ENCODE measurements at places on chromosomes 7 and 10. TPM values are rescaled to one million over a fixed set of nuclear protein-coding genes. Genes with fewer than 3 reads are reported as not detected.

GRCh38 chr10:127872871-127873600, 19.7 kb downstream of the CLRN3 start:
- no peak overlapping the region for H3K27ac ChIP-seq
- no peak for DNase-seq
- H3K4me1 ChIP-seq, result no peaks in the 10 kb centered on the region
- H3K36me3 ChIP-seq, result no peaks in the 10 kb centered on the region
- H3K27me3 ChIP-seq, result no peaks in the 10 kb centered on the region

HACD1 gene
- polyA plus RNA-seq, result 23.9 TPM

- DNase-seq, result no peak
- no peak overlapping the region for H3K4me3 ChIP-seq
- H3K27me3 ChIP-seq, result no peaks in the 10 kb centered on the region
- peaks cover 23% of the 10 kb centered on the region for H3K4me1 ChIP-seq
- peak overlapping the region; percentile 92 for H3K27ac ChIP-seq
Observed at GRCh38 chr7:133052401-133052756, 29.5 kb downstream of the CHCHD3 start.

- no peaks in the 10 kb centered on the region for H3K36me3 ChIP-seq
- no peak for DNase-seq
- H3K27ac ChIP-seq, result no peak overlapping the region
- no peaks in the 10 kb centered on the region for H3K27me3 ChIP-seq
- H3K4me3 ChIP-seq, result no peak overlapping the region
Observed at GRCh38 chr10:116756277-116756676, 13.9 kb upstream of the HSPA12A start.

PAX4 gene
- polyA plus RNA-seq, result not detected

DNA sequence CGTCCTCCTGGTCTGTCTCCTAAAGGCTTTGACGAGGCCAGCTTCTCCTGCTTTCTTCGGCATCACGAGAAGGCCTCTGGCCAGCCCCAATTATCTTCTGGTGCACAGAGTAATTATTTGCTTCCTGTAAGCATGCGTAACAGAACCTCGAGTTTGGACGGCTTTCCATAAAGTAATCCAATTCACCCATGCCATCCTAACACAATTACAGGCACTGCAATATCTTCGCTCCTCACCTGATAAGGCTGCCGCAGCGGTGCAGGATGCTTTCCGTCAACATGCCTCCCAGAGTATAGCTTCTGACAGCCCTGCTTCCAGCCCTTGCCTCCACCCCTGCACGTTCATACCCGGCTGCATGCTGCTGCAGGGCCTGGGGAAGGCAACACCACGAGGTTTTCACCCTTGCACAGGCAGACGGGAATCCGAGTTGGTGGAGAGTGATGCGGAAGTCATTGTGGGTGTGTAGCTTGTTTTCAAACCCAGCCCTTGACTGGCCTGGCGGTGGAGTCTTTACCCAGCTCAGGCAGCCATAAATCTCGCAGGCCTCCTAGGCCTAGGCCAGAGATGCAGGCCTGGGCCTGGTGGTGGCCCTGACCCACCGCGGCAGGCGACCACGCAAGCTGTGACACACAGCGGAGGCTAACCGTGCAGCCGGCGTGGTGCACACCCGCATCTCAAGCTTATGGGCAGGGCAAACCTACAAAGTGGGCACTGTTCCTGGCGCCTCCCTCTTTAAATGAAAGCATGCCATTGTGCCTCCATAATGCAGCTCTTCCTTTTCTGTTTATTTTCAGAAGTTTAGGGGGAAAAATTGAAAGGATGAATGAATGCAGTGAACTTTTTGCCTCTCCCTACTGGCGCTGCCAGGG, 12.7 kb downstream of the EBF3 start:
- no peaks in the 10 kb centered on the region for H3K36me3 ChIP-seq
- no peak overlapping the region for H3K4me3 ChIP-seq
- no peaks in the 10 kb centered on the region for H3K27me3 ChIP-seq
- H3K4me1 ChIP-seq, result no peaks in the 10 kb centered on the region
- no peak overlapping the region for H3K27ac ChIP-seq

DNA sequence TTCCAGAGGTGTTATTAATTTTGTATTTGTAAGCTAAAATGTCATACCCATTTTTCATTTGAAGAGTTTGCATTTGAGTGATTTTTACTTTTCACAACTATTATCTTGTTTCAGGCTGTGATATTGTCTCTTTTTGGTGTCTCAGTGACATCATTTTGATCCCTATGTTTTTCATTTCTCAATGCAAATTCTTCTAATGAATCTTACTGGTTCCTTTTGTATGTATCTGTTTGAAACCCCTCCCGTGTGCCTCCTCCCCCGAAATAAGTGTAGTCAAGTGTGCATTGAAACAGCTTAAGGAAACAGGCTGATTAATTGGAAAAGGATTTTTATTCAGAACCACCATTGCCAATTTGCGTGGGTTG, 77.8 kb downstream of the SHH start:
- no peak overlapping the region for H3K4me3 ChIP-seq
- H3K27me3 ChIP-seq, result no peaks in the 10 kb centered on the region
- DNase-seq, result no peak
- peaks cover 53% of the 10 kb centered on the region for H3K36me3 ChIP-seq

DNA sequence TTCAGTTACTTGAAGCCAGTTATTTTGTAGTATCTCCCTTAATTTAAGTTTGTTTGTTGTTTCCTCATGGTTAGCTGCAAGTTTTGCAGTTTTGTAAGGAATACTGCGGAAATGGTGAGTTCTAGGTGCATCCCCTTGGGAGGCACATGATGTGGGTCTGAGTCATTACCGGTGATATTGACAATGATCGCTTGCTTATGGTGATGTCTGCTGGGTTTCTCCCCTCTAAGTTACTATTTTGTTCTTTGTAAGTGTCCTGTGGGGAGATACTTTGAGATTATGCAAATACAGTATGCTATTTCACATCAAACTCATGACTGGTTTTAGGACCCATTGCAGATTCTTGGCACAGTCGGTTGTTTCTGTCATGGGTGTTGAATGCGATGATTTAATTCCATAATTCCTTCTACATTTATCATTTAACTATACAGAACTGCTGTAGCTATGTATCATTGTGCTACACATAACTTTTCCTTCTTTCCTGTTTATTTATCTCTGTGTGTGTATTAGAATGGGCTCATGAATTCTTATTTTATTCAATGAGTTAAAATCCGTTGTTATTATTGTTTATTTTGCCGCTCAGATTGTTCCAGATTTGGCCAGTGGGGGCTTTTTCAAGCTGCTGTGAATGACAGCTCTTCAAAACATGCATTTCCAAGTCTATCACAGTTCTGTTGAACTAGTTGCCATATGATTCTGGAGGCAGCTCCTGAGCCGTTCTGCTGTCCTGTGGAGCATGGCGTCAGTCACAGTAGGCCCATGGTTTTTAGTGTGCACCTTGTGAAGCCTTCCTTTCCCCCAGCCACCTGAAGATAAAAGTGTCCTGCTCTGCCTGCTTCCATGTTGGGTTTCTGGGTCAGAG, 18.4 kb downstream of the TSPAN14 start:
- no peak overlapping the region for H3K4me3 ChIP-seq
- H3K4me1 ChIP-seq, result peaks cover 31% of the 10 kb centered on the region
- H3K36me3 ChIP-seq, result peaks cover 2% of the 10 kb centered on the region
- no peaks in the 10 kb centered on the region for H3K27me3 ChIP-seq
- peak overlapping the region; percentile 52 for H3K27ac ChIP-seq
